ENCODE measurements at places on chromosomes 2 and 18. TPM values are rescaled to one million over a fixed set of nuclear protein-coding genes. Genes with fewer than 3 reads are reported as not detected.

ANKRD29 gene
- polyA plus RNA-seq = 5.0 TPM

IL36A gene
- polyA plus RNA-seq = not detected

GRCh38 chr2:180707884-180708205, 272.6 kb upstream of the UBE2E3 start:
- no peak for DNase-seq

SCN1A gene
- 0.23 TPM for polyA plus RNA-seq

- peak; percentile 28 for DNase-seq
These were observed 27.7 kb upstream of the NFATC1 start for GRCh38 chr18:79367989-79368388.

GRCh38 chr18:44601447-44601846, 79.2 kb upstream of the SETBP1 start:
- DNase-seq = no peak

- DNase-seq = no peak
These were observed 111.7 kb downstream of the ACOXL start for GRCh38 chr2:110843959-110844510.

DNA sequence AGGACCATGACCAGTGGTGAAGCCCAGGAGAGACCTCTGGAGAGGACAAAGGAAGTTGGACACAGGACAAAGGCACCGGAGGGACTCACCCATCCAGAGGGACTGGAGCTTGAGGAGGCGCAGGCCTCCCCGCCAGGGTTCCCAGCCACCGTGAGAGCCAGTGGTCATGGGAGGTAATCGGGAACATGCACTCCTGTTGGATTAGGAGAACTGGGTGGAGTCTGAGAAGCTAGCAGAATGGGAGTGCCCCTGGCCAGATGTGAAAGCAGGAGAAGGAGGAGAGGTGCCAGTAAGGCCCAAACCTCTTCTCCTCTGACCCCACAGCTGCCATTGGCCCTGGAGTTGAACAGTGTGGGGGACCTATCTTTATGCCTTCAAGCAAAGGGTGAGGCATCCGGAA, 20.3 kb downstream of the POU3F3 start:
- DNase-seq = no peak

GRCh38 chr2:207394203-207394781, 135.5 kb upstream of the CREB1 start:
- peak; percentile 43 for DNase-seq

- DNase-seq = peak; percentile 32
These were observed 7.8 kb upstream of the FSHR start for GRCh38 chr2:49162151-49162550.

FAM110C gene
- 1.7 TPM for polyA plus RNA-seq

DNA sequence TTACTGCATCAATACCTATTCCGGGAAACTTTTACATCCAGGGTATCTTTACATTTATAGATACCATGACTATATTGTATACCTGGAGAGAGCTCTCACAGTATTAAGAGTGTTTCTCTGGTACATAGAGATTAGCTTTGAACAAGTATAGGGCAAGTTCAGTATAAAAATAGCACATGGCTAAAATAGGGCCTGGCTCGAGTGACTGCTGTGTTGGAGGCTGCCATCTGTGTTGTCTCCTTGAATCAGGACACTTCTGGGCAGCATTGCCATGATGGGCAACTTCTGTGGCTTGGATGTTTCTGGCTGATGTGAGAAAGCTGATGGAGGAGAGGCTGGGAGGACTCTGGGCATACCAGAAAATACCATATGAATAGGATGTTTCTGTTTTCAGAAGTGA, 18.7 kb downstream of the ARHGAP28 start:
- peak; percentile 36 for DNase-seq

MOB1A gene
- 40.5 TPM for polyA plus RNA-seq

GRCh38 chr2:156329031-156329926, 3.2 kb downstream of the NR4A2 start:
- DNase-seq = no peak

DNA sequence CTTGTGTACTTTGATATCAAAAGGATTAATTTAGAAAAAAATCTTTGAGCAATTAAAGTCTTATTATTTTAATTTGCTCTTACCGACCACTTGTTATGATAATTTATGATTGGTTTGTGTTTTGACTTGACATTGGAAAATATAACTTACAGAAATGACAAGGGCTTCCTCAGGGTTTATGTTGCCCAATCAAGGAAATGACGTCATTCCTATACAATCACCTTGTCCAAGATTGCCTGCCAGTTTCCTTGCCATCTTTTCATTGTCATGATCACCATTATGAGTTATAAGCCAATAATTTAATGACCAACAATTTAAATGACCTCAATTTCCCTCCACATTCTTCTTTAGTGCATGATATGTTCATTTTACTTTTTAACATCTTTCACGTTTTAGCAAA, 351.8 kb upstream of the TMEFF2 start:
- no peak for DNase-seq

DNA sequence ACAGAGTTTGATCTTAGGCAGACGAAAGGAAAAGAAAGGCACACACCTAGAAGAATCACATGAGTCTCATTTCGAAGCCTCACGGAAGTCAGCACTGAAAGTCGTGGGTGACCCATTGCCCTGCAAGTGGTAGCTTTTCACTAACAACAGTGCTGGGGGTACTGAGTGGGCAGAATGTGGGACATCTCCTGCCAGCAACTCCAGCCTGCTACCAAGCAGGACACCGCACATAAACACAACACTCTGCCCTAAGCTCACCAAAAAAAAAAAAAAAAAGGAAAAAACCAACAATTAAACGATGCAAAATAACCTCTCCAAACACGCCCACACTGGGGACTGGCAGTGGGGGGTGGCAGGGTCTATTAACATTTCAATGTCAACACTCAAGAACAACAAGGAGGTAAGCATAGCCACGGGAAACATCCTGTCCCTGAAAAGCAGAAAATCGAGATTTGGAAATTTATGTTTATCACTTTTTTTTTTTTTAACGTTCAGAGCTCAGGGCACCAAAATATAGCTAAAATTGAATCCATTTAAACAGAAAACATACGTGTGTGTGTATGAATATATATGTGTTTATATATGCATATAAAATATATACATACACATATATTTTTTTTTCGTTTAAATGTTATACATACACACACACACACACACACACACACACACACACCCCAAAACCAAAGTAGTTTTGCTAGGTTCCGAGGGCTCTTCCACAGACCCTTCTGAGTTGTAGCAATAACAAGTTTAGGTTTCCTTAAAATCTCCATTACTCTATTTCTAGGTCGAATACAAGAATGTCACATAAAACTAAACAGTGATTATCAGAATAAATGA, 2.2 kb downstream of the INO80D start:
- peak; percentile 8 for DNase-seq

GRCh38 chr18:49459404-49460171, 857 bp downstream of the DYM start:
- peak; percentile 55 for DNase-seq

GRCh38 chr2:105627534-105627933, 117.2 kb upstream of the NCK2 start:
- DNase-seq = peak; percentile 17

ABCG5 gene
- polyA plus RNA-seq = 0.12 TPM

- DNase-seq = no peak
These were observed 592.1 kb downstream of the XIRP2 start for GRCh38 chr2:167480232-167480985.

- DNase-seq = no peak
These were observed 214.2 kb upstream of the ACVR2A start for GRCh38 chr2:147630585-147630984.

ACMSD gene
- 0.35 TPM for polyA plus RNA-seq

- no peak for DNase-seq
These were observed 96.2 kb upstream of the BCL2L11 start for GRCh38 chr2:111024496-111024895.

OR6B3 gene
- polyA plus RNA-seq = not detected

PTH2R gene
- polyA plus RNA-seq = 2.2 TPM

- DNase-seq = no peak
These were observed 23.6 kb upstream of the SULT1C4 start for GRCh38 chr2:108354136-108354535.

MALL gene
- polyA plus RNA-seq = 13.6 TPM

SNORC gene
- polyA plus RNA-seq = 1.5 TPM

- DNase-seq = no peak
These were observed 1169.6 kb upstream of the CRIM1 start for GRCh38 chr2:35185861-35186412.

PIEZO2 gene
- polyA plus RNA-seq = 33.0 TPM

ZSWIM2 gene
- not detected for polyA plus RNA-seq

IL37 gene
- polyA plus RNA-seq = not detected

ADRA2B gene
- polyA plus RNA-seq = 2.2 TPM

DNA sequence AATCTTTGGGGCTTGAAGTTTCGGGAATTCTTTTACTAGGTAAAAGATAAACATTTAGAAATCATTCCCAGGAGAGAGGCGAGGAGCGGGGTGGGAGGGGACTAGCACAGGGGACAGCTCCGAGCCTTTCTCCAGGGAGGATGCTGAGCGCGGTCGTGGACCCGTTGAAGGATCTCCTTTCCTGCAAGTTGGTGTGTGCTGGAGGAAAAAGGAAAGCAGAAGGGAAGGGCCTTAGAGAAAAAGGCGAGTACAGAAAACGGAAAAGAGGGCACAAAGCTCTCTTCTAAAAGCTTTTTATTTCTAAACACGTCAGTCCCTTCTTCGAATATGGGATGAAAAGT, 640 bp downstream of the SLC39A6 start:
- peak; percentile 44 for DNase-seq

CACNB4 gene
- 4.1 TPM for polyA plus RNA-seq

SEMA4F gene
- polyA plus RNA-seq = 4.1 TPM

DNA sequence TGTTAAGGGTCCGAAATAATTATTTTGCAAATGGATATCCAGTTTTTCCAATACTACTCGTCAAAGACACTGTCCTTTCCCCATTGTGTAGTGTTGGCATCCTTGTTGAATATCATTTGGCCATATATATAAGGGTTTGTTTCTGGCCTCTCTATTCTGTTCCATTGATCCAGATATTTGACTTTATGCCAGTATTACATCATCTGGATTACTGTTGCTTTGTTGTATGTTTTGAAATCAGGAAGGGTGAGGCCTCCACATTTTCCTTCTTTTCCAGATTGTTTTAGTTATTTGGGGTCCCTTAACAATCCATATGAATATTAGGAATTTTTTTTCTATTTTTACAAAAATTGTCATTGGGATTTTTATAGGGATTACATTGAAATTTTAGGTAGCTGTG, 244.1 kb downstream of the GPD2 start:
- DNase-seq = no peak
